ENCODE measurements at places on chromosomes 4 and X.

GRCh38 chr4:184815046-184815877 lies 10.5 kb downstream of the ACSL1 start:
- DNase-seq: no peak

- DNase-seq: no peak
Observed at GRCh38 chr4:168516841-168517240, 20.0 kb downstream of the PALLD start.

GRCh38 chrX:20132666-20133065 lies 9.0 kb downstream of the EIF1AX start:
- no peak for DNase-seq

GRCh38 chrX:125757794-125758564 lies 408.1 kb downstream of the DCAF12L2 start:
- DNase-seq: no peak

- DNase-seq: no peak
Observed at GRCh38 chr4:76634220-76634619, 199.2 kb downstream of the SHROOM3 start.

DNA sequence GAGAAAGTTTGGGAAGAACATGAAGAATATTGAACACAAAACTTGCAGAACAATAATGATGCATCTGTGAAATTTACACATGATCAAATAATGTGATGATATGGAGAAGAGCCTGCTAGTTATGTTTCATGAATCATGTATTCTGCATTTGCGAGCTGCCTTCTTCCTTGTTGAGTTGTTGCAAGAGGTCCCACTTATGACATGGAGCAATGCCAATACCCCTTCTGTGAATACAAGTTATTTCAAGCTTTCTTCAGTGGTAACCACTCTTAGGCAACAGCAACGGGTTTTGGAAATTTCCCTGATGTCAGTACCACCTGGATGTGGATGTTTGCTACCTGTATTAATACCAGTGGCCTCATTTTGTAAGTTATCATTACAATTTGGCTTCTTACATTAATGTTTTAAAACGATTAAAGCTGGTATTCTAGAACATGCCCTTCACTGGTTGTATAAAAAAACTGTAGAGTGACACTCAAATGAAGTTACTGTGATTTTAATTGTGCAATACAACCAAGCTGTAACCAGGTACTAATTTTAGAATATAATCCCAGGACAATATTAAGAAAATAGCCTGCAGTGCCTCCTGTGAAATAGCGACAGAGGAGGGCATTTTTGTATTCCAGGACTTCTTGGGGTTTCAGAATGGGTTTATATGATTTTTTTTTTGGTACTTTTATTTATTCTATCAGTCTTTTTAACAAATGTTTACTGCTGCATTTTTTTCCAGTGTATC lies 25.3 kb downstream of the IQCM start:
- DNase-seq: no peak

GRCh38 chrX:69289046-69289792 lies 124.0 kb upstream of the PJA1 start:
- DNase-seq: no peak

DNA sequence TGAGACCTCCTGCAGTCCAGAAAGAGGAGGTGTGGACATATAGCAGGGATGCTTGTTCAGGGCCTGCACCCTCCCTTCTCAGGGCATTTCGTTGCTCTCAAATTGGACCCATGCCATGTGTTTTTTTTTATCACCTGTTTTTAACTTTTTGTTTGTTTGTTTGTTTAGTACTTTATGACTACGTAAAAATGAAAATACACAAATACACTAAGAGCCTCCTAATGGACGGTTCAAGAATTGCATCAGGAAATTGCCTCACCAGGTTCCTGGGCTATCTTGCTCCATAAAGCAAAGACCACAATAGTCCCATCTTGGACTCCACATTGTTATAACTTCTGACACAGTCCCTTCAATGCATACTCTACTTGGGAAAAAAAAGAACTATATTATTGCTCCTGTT lies 1685.9 kb upstream of the TENM3 start:
- DNase-seq: no peak

DNA sequence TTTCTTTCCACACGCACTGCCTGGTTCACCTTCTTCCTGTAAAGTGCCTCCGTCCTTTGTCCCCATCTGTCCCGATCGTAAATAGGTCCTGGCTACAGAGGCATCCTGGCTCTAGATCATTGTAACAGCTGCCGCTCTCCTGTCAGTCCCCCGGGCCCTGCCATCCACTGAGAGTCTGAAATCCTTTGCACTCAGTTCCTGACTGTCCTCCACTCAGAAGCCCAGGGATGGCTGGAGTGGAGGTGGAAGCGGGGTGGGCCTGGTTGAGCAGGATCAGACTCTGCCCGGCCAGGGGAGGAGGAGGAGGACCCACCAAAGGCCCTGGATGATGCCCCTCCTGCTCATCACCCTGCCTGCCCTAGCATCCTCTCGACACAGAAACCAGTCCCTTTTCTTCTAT lies 29.8 kb downstream of the PIGG start:
- no peak for DNase-seq

DNA sequence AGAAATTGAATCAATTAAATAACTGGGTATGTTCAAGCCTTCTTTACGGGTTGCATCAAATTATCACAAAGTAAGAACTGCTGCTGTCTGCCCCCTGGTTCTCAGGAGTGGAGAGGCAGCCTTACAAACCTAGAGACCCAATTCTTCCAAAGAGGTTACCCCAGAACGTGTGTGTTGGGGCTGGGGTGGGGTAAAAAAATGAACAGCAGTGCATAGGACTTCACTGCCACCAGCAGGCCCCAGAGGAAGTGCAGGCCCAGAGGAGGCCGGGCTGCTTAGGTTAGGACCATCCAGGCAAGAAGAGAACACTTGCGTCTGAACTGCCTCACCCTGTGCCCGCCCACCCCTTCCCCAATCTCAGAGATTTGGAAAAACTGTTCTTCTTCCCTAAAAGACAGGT lies 1.5 kb upstream of the NWD2 start:
- no peak for DNase-seq

DNA sequence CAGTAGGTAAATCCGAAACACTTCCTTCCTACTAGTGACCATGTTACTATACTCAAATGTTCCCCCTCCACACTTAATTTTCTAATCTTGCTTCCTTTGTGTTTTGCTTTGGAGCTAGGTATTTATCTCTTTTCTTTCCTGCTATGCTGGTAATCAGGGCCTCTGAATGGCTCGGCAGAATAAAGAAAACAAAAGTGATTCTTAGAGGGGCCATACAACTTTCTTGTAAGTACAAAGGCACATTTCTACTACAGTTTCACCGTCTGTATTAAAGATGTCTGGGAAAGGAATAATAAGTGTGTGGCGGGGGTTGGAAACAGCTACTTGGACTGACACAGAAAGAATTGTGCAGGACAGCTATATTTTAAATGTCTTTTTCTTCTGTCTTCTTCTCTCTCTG lies 50.3 kb downstream of the GPC3 start:
- DNase-seq: no peak

DNA sequence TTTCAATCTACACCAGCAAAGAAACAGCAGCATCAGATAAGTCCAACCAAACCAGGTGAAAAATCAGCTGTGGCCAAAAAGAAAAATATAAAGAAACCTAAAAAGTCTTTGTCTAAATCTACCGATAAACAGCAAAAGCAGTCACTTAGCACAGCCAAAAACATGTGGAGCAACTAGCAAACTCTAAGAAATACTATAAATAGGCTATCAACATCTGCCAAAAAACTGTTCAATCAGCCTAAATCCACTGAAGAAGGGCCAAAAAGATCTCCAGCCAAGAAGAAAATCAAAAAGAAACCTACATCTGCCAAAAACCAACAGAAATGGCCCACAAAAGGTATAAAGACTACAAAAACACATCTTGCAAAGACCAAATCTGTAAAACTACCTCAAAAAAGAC lies 36.7 kb upstream of the CABS1 start:
- no peak for DNase-seq

DNA sequence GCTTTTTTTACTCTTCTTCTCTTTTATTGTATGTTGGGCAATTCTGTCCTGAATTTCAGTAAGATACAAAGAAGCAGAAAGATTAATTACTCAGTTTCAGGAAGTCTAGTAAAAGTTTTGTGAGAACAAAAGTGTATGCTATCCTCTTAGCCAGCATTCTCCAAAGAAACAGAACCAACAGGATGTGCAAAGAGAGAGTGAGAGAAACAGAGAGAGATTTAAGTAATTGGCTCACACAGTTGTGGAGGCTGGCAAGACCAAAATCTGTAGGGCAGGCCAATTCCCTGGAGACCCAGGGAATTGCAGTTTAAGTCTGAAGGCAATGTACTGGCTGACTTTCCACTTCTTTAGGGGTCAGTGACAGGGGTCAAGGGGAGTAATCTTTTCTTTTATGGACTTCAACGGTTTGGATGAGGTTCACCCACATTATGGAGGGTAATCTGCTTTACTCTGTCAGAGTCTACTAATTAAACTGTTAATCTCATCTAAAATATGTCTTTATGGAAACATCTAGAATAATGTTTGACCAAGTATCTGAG lies 59.2 kb upstream of the SLC39A8 start:
- DNase-seq: no peak

DNA sequence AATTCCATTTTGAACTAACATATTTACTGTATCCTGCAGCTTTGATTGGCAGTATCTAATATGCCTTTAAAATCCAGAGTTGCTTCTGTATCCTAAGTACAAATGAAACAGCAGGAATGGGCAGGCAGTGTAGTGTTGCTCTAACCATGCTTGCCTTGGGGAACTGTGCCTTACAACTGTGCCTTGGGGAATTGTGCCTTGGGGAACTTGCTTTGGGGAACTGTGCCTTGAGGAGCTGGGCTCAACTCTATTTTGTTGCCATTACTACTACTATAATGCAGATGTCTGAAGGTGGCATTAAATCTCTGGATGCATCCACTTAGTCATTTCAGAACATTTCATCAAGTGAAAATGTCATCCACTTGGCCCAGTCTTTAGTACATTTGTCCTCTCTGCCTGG lies 6.9 kb downstream of the CXCL3 start:
- DNase-seq: no peak

- DNase-seq: no peak
Observed at GRCh38 chrX:119055687-119056086, 17.1 kb upstream of the CT47C1 start.

DNA sequence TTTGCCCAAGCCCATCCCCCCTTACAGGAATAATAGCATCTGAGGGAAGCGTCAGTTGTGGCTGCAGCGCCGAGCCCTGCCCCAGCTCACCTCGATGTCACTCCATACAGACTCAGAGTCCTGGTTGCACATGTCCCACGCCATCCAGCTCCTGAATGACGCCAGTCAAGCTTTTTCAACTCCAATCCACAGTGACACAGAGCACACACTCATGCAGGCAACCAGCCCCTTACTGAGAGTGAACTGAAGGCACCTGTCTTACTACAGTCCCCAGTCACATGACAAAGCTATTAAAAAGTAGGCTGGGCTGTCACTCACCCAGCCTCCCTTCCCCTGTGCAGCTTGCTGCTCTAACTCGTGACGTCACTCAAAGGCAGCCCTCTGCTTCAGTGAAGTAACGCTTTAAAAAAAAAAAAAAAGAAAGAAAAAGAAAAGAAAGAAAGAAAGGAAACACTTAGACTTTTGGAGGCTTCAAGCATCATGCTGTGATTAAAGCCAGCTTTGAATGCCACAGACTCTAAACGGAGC lies at the start of gene PPARGC1A:
Gene PPARGC1A (minus strand): TSS at position 234 of the 528 bp plus-strand sequence. CDS start 90 bp downstream, at position 144.
- no peak for DNase-seq

GRCh38 chr4:2768921-2769336 lies 12.8 kb upstream of the TNIP2 start:
- no peak for DNase-seq

DNA sequence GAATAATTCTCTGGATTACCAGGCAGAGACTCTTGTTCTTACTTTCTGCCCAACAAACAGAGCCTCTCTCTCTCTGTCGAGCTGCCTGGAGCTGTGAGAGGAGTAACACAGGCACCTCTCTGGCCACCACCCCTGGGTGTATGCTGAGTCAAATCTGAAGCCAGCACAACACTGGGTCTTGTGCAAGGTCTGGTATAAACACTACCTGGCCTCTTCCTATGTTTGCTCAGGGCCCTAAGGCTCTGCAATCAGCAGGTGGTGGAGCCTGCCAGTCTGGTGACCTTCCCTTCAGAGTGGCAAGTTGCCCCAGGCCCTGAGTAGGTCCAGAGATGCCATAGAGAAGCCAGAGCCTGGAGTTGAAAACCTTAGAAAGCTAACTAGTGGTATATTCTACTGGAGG lies 139.9 kb downstream of the CPXCR1 start:
- no peak for DNase-seq

DNA sequence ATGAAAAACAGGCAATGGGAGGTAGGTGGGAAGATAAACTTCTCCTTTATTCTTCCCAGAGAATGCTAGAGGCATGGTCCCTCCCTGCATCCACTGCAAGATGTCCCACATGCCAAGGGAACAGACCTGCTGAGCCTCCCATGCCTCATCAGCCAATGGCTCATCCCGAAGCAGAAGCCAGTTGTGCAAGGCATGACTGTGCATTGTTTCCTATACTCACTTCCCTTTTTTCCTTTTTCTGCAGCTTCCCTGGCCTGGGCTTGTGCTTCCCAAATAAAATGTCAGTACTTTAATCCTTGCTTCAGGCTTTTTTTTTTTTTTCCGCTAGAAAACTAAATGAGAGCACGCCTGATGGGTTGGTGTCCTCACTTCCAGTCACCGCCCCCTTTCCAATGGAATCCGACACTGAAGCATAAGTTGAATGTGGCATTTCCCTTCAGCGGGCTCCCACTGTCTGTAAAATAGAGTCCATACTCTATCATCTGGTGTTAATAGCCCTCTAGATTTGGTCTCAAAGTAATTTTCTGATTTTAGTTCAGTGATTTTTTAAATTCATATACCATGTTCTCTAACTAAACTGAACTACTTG lies 239.0 kb upstream of the JADE1 start:
- DNase-seq: no peak

GRCh38 chrX:45614853-45615252 lies 414.2 kb upstream of the DIPK2B start:
- no peak for DNase-seq

- no peak for DNase-seq
Observed at GRCh38 chr4:147820975-147821374, 89.1 kb downstream of the ARHGAP10 start.

GRCh38 chrX:50913520-50913919 lies 3.0 kb downstream of the BMP15 start:
- no peak for DNase-seq

DNA sequence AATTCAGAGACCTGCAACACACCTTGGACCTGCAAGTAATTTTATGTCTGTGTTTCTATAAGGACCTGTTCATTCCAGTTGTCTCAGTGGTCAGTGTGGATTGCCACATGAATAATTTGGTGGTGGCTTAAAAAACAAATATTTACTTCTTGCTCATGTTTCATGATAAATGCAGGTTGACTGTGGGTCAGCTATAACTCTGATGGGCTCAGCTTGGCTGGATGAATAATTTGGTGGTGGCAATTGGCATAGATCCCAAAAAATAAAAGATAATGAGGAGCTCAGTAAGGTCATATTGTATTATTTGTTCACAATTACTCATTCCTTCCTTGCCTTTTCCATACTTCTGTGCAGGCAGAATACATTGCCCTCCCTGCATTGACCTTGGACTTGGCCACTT lies 18.9 kb upstream of the SCRG1 start:
- no peak for DNase-seq
